ENCODE measurements at places on chromosomes 4 and X. TPM values are rescaled to one million over a fixed set of nuclear protein-coding genes. Genes with fewer than 3 reads are reported as not detected.

HOPX gene
- polyA plus RNA-seq = 285 TPM

FRAS1 gene
- not detected for polyA plus RNA-seq

MYOZ2 gene
- not detected for polyA plus RNA-seq

DNA sequence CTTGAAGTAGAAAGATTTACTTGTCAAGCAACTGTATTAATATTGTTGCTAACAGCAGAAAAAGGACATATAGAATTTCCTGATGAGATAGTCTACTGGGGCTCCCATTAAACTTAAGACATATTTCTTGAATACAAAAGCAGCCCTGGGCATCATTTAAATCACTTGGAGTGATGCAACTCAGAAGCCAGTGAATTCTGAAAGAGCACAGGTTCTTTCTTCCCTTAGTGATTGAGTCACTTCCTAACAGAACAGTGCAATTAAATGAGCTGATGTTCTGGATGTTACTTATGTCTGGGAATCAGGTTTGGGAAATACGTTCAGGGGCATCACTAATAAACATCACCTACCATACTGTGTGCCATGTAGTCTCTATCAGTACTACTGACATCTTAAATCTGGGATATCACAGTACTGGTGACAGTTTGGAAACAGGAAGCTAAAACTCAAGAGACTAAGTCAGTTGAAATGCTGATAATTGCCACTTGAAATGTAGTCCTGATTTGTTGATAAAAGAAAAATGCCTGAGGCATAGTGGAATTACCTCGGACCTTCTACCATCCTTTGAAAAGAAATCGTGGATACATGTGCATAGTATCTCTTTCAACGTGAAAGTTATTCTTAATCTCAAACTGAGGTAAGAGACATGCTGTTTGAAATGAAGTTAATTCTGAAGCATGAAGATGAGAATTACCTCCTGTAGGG lies 249.2 kb upstream of the GPRIN3 start:
- DNase-seq = no peak

DNA sequence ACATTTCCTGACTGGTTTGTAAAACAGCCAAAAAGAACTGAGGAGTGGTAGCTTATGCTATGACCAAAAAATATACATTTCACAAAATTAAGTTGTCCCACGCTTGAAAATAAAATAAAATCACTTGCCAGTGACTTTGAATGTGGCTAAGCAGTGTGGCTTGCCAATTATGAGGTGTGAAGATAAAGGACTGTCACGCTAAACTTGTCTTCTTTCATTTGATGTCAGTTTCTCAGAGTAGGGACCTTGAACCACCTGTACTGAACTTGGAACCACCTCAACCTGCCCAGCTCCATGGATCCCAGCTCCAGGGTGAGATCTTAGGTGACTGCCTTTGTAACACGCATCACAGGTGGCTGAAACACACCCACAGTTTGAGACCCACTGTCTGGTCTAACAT lies 113.7 kb upstream of the TBL1X start:
- no peak for DNase-seq

BEND4 gene
- 0.70 TPM for polyA plus RNA-seq

ADH7 gene
- polyA plus RNA-seq = not detected

- no peak for DNase-seq
These were observed 23.4 kb upstream of the ZFP42 start for GRCh38 chr4:187972135-187972534.

MAGEE2 gene
- not detected for polyA plus RNA-seq

DNA sequence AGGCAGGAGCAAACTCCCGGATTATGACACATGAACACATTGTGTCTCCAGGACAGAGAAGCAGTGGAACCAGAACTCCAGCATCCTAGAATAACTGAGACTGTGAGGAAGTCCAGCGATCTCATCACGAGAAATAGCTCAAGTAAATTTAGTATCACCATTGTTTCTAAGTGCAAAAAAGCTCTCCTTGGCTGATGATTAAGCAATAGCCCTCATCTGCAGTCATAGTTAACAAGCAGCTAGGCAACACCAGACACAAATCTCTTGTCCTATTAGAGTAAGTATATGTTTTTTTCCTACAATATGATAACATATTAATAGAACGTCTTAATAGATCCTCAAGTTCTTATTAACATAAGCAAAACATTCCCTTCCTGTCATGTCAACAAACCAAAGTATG lies 2.4 kb upstream of the CFAP299 start:
- no peak for DNase-seq

DNA sequence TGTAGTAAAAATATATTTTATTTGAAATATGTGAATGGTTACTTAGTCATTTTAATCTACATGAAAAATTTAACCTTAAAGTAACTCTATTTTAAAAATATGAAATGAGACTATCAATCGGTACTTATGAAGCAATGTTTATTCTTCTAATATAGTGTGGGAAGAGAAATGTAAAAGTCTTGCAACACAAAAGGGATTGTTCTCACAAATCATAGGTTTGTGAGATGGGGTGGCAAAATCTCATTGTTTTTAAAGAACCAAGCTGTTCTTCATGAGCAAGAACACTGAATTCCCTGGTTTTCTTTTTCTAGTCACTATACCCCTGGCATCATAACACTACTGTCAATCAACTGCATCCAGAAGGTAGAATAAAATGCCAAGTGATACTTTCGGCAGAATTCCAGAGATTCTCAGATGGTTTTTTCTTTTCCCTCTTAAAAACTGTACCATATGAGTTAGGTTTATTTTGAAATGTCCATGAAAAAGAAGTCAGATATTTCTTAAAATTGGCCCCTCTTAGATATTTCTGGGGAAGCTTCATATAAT lies 52.2 kb downstream of the SNCA start:
- DNase-seq = no peak

DNA sequence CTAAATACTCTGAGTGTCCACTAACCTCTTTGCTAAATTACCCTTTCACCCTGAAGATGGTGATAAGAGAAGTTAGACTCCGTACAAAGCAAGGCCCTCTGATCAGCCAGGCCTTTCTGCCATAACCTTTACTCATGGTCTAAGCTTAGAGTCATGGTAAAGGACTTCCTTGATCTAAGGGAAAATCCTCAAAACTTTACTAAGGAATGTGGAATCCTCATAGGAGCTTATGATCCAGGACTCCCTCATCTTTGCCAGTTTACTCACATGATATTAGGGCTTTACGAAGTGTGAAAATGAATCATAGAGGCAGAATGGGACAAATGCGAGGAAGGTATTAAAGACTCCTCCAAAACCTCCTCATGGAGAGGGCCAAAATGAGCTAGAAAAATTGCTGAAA lies 7.9 kb upstream of the FAM13A start:
- DNase-seq = no peak

CFAP99 gene
- not detected for polyA plus RNA-seq

- DNase-seq = peak; percentile 12
These were observed at the start of gene APLN for GRCh38 chrX:129654652-129655546. Gene APLN (minus strand): TSS chrX:129654956. CDS start chrX:129654630, 326 bp downstream.

S100G gene
- not detected for polyA plus RNA-seq

RNF175 gene
- not detected for polyA plus RNA-seq

DNA sequence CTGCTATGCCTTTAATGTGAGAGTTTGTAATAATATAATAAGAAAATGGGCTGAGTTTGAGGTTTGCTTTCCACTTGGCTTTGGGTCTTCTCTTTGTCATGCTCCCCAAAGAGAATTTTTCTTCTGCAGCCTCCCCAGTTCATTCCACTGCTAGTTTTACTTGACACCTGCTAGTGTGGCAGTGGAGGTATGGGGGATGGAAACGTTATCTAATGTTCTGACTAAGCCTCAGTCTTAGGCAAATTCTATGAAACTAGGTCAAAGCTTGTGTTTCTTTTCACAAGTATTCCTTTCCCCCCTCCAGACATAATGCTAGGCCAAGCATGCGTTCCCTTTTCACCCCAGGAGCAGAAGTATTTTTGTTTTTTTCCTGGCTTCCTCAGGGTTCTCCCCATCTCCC lies 67.5 kb downstream of the PPP1R2C start:
- DNase-seq = no peak

SLC30A9 gene
- 32.9 TPM for polyA plus RNA-seq

GRCh38 chrX:74382613-74383012 lies 38.7 kb upstream of the SLC16A2 start:
- DNase-seq = peak; percentile 30

UCP1 gene
- polyA plus RNA-seq = not detected

EREG gene
- polyA plus RNA-seq = not detected

CDS1 gene
- 0.28 TPM for polyA plus RNA-seq

GRCh38 chrX:108736509-108737479 lies at the start of gene IRS4:
Gene IRS4 (minus strand): TSS chrX:108736563.
- DNase-seq = no peak

MAD2L1 gene
- 13.1 TPM for polyA plus RNA-seq

DNA sequence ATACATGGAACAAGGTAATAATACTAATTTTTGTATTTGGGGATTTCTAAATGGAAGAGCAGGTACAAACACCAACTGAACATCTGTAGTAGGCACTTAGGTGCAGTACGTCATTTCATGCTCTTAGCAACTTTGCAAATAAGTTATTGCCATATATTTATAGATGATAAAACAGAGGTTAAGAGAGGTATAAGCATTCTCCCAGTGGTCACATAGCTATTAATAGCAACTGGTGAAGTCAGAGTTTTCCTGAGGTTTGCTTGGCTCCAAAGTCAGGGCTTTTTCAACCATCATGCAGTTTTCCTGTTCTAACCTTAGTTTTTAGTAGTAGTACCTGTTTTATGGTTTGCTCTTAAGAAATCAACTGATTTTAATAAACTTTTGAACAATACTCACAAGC lies 10.9 kb downstream of the ARHGEF38 start:
- DNase-seq = no peak

GRCh38 chr4:79613269-79613935 lies 205.4 kb upstream of the GK2 start:
- no peak for DNase-seq

- no peak for DNase-seq
These were observed 657.4 kb downstream of the SPRY1 start for GRCh38 chr4:124053872-124054538.

GRCh38 chr4:182015014-182015413 lies 228.2 kb upstream of the TENM3 start:
- DNase-seq = no peak

SLC2A9 gene
- 1.8 TPM for polyA plus RNA-seq

- no peak for DNase-seq
These were observed 28.5 kb downstream of the MOB1B start for GRCh38 chr4:70930530-70931256.

GRCh38 chr4:41749631-41750039 lies 1.1 kb upstream of the PHOX2B start:
- DNase-seq = no peak

TSPAN6 gene
- polyA plus RNA-seq = 1.9 TPM

USP9X gene
- polyA plus RNA-seq = 27.1 TPM

DNA sequence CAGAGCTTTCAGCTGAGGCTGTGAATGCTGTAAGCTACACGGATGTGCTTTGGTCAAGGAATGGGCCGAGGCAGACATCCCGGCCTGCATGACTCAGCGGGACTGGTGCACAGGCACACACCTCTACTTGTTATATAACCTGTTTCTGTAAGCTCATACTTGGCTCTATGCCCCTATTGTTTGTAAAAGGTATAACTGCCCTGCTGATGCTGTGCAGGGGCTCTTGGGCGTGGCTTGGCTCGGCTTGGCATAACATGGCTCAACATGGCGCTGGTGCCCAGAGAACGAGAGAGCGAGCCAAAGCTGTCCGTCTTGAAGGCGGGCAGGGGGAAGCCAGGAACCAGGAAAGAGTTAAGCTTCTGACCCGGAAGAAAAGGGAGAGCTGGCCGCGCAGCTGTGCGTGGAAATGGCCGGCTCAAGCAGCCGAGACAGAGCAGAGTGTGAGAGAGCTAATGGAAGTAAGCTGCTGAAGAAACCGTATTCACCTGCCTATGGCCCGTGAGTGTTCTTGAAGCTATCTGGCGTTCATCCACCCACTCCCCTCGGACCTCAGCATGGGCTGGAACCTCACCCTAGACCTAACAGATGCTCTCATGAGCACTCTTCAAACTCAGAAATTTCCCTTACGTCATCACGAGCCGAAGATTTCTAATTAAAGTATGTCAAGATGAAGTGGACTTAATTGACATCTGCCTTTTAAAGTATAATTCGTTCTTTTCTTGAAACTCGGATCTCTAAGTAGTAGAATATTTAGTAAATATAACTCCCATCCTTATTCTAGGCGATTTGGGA lies 286.3 kb upstream of the AGA start:
- DNase-seq = no peak

DNA sequence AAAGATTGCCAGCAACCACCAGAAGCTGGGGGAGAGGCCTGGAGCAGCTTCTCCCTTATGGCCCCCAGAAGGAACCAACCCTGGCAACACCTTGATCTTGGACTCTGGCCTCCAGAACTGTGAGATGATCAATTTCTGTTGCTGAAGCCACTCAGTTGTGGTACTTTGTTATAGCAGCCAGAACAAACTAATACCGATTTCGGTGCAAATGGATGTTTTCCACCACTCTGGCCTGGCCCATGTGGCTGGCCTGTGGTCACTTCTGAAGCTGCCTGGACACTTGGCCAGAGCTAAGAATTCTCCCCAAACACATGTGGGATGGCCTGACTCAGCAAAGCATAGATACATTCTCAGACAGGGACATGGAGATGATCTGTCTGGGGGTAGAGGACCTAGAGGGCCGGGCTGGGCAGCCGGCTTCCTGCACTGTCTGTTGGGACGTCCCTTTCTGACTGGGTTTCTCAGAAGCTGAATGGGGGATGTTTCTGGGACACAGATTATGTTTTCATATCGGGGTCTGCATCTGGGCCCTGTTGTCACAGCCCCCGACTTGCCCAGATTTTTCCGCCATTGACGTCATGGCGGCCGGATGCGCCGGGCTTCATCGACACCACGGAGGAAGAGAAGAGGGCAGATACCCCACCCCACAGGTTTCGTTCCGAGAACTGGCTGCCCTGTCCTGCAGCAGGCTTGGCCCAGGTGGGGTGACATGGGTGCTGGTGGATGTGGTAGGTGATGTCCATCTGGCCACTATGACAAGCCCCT lies 4.1 kb downstream of the FOXP3 start:
- DNase-seq = no peak

GRCh38 chr4:81930506-81931238 lies 443.1 kb downstream of the HNRNPD start:
- DNase-seq = no peak

GRCh38 chrX:150257353-150258175 lies 105.6 kb upstream of the MAMLD1 start:
- no peak for DNase-seq

- DNase-seq = no peak
These were observed 12.5 kb downstream of the RFC1 start for GRCh38 chr4:39353478-39354253.

DNA sequence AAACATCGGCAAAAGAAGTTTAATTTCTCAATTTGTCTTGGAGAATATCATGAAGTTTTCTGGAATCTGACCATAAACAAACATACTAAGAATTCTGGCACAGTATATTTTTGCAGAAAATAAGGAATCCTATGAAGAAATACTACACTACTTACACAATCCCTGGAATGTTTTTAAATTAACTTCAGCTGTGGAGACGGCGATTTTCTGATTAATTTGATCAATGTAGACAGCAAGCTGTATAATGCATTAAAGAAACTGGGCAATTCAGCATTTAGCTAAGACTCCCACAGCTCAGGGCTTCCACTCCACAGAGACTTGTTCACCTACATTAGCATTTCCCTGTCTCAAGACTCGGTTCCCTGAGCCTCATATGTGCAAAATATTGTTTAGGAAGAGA lies 12.2 kb downstream of the EGFL6 start:
- no peak for DNase-seq

KIF4A gene
- polyA plus RNA-seq = not detected
